ENCODE measurements at places on chromosomes 16 and 17.

DNA sequence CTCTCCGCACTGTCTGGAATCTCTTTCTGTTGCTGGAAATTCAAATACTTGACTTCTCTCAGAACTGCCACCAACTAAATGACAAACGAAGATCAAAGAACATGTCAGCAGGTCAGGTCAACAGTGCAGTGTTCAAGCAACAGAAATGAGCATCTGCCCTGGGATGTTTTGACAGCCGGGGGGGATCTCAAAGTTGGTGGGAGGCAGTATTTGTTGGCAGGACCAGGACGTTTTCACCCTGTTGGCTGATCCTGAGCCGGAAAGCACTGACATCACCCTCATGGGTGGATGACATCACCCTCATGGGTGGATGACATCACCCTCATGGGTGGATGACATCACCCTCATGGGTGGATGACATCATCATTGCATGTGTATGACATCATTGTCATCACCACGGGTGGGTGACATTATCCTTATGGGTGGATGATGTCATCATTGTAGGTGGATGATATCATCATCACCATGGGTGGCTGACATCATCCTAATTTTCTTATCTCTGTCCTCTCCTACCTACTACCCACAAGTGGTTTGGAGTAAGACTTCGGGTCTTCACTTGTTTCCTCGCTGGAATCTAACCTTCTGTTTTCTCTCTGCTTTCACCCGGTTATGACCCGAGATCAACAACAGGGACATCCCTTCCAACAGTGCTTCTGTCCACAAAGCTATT is 18.9 kb downstream of the DNAH17 start:
- no peak for DNase-seq

- no peak for DNase-seq
Measured at GRCh38 chr17:74922172-74922571, 883 bp downstream of the USH1G start.

- no peak for DNase-seq
Measured at GRCh38 chr17:40485851-40486521, 15.4 kb downstream of the TNS4 start.

GRCh38 chr16:86093801-86094750 is 195.1 kb downstream of the IRF8 start:
- DNase-seq, result no peak

- DNase-seq, result no peak
Measured at GRCh38 chr17:9309216-9309615, 266.4 kb downstream of the STX8 start.
